ENCODE measurements at places on chromosomes 2 and 18. TPM values are rescaled to one million over a fixed set of nuclear protein-coding genes. Genes with fewer than 3 reads are reported as not detected.

DNA sequence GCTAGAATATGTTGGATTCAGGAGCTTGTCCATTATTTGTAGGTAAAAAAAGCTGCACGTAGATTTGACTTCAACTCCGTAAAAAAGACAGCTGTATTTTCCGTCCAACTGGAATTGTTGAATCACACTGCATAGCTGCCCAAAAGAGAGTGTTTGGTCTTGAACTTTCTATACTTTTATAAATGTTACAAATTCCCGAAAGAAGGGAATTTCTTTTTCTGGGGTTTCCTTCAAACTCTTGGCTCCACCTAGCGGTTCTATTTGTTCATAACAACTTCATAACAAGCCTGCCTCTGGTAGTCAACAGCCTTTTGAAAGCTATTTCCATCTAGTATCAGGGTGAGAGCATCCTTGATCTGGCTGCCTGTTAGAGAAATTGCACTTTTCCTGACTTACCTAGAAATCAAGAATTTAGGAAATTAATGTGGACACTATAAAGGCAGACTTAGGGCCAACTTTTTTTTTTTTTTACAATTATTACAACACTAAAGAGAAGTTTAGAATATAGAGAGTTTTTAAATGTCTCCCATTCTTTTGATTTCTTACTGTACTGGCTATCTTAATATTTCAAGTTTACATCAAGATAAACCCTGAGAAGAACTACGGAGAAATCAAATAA lies 48.1 kb downstream of the TMEM185B start:
- H3K36me3 ChIP-seq: peaks cover 6% of the 10 kb centered on the region
- peak; percentile 90 for DNase-seq
- no peak overlapping the region for H3K27ac ChIP-seq
- no peak overlapping the region for H3K4me3 ChIP-seq
- H3K4me1 ChIP-seq: no peaks in the 10 kb centered on the region
- H3K27me3 ChIP-seq: no peaks in the 10 kb centered on the region

DNA sequence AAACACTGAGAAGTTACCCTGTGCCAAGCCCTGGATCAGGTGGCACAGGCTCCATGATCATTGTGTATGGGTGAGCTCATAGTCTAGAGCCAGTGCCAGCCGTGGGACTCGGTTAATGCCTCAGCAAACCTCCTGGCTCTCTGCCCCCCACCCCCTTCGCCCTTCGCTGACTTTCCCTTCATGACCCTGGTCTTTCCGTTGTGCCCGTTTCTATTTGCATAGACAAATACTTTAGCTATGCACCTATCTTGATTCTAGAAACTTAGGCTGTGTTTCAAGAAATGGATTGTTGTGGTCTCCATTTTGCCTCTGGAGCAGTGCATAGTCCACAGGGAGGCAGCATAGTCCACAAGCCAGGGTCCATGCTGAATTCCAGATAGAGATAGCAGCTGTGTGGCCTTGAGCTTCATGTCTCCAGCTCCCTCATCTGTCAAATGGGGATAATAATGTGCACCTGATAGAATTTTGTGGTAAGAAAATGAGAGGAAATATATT lies 44.8 kb upstream of the KDM3A start:
- DNase-seq: no peak
- no peaks in the 10 kb centered on the region for H3K27me3 ChIP-seq
- no peaks in the 10 kb centered on the region for H3K4me1 ChIP-seq
- no peaks in the 10 kb centered on the region for H3K36me3 ChIP-seq
- no peak overlapping the region for H3K4me3 ChIP-seq
- H3K27ac ChIP-seq: no peak overlapping the region

- peaks cover 30% of the 10 kb centered on the region for H3K4me1 ChIP-seq
- no peaks in the 10 kb centered on the region for H3K36me3 ChIP-seq
- H3K27me3 ChIP-seq: no peaks in the 10 kb centered on the region
- no peak overlapping the region for H3K4me3 ChIP-seq
- no peak for DNase-seq
Observed at GRCh38 chr18:37297106-37297505, 268.5 kb downstream of the CELF4 start.

Gene COA5
- total RNA-seq: 61.8 TPM

GRCh38 chr18:8786483-8787370 lies 81.4 kb downstream of the MTCL1 start:
- H3K27ac ChIP-seq: no peak overlapping the region
- H3K27me3 ChIP-seq: no peaks in the 10 kb centered on the region
- H3K4me3 ChIP-seq: no peak overlapping the region

DNA sequence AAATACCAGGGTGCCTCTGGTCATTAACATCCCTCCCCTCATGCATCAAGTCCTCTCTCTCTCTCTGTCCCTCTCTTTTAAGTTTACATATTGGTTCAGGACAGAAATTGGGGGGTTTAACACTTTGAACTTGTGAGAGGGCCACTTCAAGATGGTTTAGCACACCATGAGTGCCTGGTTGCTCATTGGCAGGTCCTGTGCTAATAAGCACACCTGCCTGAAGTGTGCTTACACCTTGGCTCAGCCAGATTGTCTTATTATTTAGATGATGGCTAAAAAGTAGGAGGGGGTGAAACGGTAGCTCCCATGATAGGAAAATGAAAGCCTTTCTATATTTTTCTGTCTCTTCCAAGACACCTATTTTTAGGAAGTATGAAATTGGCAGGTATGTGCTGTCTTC lies 205.8 kb downstream of the ARL6IP6 start:
- H3K36me3 ChIP-seq: no peaks in the 10 kb centered on the region
- no peak overlapping the region for H3K4me3 ChIP-seq
- H3K27ac ChIP-seq: no peak overlapping the region
- peaks cover 5% of the 10 kb centered on the region for H3K4me1 ChIP-seq
- DNase-seq: no peak
- no peaks in the 10 kb centered on the region for H3K27me3 ChIP-seq

- no peak overlapping the region for H3K27ac ChIP-seq
- H3K4me1 ChIP-seq: no peaks in the 10 kb centered on the region
- no peaks in the 10 kb centered on the region for H3K36me3 ChIP-seq
- peak; percentile 65 for DNase-seq
- H3K27me3 ChIP-seq: no peaks in the 10 kb centered on the region
Observed at GRCh38 chr2:223797811-223798721, 39.3 kb downstream of the AP1S3 start.
